Lung microvascular endothelial cell (primary cell): ENCODE measurements at places on chromosomes 5 and 9. TPM values are rescaled to one million over a fixed set of nuclear protein-coding genes. Genes with fewer than 3 reads are reported as not detected.

The HSPA5 gene
- 77.4 and 132 TPM in 2 replicates for total RNA-seq

The SLC4A9 gene
- under 0.01 TPM in 1 of 2 replicates, not detected in the other for total RNA-seq

The RNF224 gene
- total RNA-seq = under 0.01 TPM in 1 of 2 replicates, not detected in the other

The CDX1 gene
- under 0.01 TPM in 1 of 2 replicates, not detected in the other for total RNA-seq

The NMUR2 gene
- total RNA-seq = not detected in 2 replicates

The FAM120AOS gene
- 17.7 and 27.4 TPM in 2 replicates for total RNA-seq

The GPRIN1 gene
- total RNA-seq = 3.6 and 5.2 TPM in 2 replicates

The CAPSL gene
- total RNA-seq = not detected in 2 replicates

The ATG12 gene
- total RNA-seq = 17.9 and 18.8 TPM in 2 replicates
